ENCODE measurements at places on chromosomes 12 and 14.
A peak's percentile ranks its signal among the peaks of the same experiment; 100 is the strongest.

GRCh38 chr14:106141242-106142220 lies 615.1 kb downstream of the TMEM121 start:
- DNase-seq, result no peak

DNA sequence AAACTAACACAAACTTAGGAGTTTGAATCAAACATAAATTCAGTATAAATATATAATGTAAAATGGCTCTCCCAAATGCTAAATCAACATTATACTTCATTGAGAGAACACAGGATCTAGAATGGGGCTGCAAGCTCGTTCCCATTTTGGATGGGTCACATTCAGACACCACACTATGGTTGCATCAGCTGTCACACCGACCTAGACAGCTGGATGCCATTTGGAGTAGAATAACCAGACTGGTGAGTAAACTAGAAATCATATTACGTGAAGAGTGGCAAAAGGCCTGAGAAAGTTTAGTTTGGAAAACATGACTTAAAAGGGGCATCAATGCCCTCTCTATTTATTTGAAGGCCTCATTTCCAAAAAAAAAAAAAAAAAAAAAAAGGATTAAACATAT lies 430.4 kb downstream of the NPAS3 start:
- no peak for DNase-seq

DNA sequence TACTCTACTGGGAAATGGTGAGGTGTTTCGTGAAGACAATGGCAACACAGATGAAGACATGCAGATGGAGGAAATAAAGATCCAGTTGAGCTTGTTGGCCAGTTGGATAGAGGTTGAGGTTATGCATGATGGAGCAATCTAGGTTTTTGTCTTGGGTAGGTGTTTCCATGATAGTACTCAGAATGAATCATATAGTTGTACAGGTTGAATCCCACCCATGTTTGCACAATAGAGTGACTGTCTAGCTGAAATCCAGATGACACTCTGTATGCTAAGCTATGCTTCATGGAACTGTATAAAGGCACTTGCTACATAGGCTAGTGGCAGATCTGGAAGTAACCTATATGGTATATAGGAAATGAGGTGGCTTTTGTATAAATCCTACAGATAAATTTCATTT lies 264.9 kb downstream of the NAV3 start:
- DNase-seq, result no peak

- no peak for DNase-seq
Measured at GRCh38 chr14:100565650-100566049, 21.6 kb downstream of the BEGAIN start.

DNA sequence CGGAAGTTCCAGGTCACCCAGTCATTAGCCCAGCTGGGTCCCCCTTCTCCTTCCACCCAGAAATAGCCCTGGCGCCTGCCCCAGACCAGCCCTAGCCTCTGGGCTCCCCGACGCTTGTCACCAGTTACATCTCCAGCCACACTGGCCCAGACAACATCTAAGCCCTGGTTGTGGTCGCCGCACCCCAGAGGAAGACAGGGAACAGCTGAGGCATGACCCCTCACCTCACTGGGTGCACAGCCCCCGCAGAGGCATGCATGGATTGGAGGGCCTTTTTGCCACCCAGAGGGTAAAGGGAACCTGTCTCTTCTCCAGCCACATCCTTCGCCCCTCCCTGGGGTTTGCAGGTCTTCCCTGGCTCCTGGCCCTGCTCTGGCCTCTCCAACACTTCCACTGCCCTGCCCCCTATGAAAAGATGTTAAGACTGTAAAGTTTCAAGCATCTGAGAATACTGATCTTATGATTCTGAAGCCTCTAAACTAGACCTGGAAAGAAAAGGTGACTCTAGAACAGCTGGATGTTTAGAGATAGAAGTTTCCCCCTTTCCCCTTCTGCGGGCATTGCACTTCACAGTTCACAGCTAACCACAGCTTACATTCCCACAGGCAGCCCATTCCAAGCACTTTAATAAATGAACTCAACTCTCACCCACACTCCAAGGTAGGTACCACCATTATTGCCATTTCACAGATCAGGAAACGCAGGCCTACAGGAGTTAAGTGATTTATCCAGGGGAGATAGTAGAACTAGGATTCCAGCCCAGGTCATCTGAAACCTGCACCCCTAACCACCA lies 14.7 kb downstream of the TMEM119 start:
- DNase-seq, result no peak

DNA sequence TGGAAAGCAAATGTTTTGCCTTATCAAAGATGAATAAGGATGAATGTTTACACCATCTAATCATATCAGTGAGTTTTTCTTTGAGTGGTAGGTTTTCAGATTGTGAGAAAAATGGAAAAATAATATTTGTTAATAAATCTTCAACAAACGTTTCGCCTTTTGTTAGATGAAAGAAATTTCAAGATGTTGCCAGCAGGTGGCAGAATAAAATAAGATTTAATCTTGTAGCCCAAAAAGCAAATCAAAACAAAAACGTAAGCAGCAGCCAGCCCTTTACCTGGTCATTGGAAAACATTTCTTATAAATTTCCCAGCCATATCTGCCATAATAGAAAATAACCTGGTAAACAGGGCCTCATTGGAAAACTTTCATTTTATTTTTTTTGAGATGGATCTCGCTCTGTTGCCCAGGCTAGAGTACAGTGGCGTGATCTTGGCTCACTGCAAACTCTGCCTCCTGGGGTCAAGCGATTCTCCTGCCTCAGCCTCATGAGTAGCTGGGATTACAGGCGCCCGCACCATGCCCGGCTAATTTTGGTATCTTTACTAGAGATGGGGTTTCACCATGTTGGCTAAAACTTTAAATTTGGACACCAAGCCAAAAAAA lies 15.4 kb upstream of the TMEM120B start:
- peak; percentile 63 for DNase-seq

GRCh38 chr12:8796831-8797626 lies 25.4 kb upstream of the A2ML1 start:
- no peak for DNase-seq

GRCh38 chr12:121331248-121331647 lies 21.0 kb downstream of the ANAPC5 start:
- no peak for DNase-seq

GRCh38 chr12:128055567-128055966 lies 211.4 kb upstream of the TMEM132C start:
- DNase-seq, result no peak

DNA sequence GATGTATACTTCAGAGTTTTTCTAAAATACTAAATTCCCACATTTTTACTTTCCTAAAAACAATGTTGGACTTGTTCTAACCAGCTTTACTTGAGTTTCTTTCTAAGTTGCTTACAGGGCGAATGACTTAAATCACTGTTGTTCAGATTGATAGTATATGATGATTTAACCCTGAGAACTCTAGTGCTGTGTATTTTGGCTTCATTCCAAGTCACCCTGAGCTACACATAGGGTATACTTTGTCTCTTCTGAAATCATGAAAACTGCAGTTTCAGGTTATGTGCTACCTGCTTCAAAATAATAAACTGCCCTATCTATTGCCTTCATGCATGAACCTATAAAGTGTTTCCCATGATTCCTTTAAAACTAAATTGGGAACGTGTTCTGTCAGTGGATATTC lies 162.5 kb upstream of the PDE3A start:
- DNase-seq, result no peak

DNA sequence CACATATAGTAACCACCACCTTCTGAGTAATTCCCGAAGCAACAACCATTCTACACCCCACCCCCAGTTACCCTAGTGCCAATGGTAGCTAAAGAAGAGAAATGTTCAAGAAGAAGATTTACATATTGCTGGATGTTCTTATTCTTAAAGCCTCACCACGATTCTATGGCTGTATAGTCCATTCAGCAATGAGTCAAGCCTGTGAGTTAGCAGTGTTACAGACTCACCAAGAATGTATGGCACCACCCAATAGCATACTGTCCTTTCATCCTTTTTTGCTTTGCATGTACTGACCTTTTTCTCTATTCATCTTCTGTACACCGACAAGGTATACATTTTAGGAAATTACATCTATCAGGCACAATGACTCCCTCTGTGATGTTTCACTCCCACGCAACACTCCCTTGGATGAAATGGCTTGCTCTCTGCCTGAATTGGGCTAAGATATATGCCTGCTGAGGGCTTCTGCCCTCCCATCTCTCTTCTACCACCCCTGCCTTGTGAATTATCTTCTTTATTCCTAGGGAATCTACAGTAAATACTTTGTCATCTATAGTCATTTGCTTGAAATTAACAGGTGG lies 945.8 kb downstream of the DIO2 start:
- DNase-seq, result no peak

GRCh38 chr12:46792925-46793324 lies 32.9 kb downstream of the SLC38A4 start:
- DNase-seq, result no peak

DNA sequence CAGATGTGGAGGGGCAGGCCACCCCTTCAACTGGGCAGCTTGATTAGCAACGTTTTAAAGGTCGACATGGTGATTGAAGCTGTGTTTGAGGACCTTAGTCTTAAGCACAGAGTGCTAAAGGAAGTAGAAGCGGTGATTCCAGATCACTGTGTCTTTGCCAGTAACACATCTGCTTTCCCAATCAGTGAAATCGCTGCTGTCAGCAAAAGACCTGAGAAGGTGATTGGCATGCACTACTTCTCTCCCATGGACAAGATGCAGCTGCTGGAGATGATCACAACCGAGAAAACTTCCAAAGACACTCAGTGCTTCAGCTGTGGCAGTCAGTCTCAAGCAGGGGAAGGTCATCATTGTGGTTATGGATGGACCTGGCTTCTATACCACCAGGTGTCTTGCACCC lies 23.9 kb upstream of the AICDA start:
- no peak for DNase-seq

- DNase-seq, result no peak
Measured at GRCh38 chr12:52551216-52551865, 1.6 kb downstream of the KRT71 start.

DNA sequence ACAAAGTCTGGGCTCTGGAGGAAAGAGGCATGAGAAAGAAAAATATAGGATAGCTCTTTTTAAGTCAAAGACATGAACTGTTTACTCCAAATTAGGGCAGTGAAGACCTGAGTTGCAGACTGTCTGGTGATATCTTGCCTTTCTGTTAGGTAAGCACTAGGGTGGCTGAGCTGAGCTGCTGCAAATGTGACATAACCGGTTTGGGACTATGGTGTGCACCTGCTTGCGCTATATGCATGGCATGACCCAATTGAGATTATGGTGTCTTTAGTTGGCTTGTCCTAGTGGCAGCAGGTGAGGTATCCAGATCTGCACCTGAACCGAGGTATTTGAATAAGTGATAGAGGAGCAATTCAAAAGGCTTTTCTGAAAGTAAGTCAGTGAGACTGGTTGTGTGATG lies 345.6 kb downstream of the APAF1 start:
- DNase-seq, result no peak

DNA sequence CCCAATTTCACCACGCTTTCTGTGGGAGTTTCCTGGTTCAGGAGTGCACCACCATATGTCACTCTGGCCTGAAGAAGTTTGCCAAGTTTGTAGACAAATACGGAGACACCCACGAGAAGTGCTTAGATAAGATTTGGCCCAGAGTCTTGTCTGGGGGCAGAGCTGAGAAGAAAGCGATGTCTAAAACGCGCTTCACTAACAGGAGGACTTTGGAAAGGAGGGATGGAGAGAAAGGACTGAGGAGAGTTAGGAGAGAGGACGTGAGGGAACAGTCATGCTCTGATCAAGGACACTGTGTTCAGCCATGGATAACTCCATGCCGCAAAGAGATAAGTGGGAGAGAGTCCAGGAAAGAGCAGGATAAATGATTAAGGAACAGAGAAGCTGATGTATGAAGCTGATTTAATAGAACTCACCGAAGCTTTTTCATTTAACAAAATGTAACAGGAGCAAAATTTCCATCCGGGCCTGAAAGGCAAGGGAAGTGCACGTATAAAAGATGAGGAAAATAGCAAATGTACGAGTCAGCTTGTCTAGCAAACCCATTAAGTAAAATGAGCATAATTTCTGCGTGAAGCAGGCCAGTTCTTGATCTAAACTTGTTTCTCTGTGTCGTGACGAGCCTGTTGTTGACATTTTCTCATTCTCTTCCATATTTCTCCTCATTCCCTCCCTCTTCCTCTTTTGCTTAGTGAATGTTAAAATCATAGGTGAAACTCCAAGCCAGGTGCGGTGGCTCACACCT lies 23.4 kb upstream of the MAP3K9 start:
- no peak for DNase-seq

DNA sequence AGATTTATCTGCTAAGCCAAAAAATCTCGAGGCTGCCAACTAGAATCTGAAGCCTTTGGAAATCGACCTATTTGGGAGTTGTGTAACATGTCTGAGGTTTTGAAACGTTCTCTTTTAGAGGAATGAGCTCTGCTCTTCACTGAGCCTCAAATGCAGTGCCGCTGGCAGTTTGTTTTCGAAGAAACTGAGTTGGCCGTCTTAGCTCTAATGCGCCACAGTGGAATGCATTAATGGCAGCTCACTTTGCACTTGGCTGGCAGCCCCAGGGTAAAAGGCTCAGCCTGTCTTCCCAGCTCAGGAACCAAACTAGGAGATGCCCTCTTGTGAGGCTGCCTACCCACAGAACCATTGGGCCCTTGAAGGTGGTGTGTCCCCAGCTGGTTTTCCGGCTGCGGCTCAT lies 53.8 kb downstream of the SFSWAP start:
- DNase-seq, result no peak

GRCh38 chr14:34985740-34986139 lies 2.9 kb downstream of the SRP54 start:
- no peak for DNase-seq

GRCh38 chr12:98769068-98769467 lies 124.0 kb downstream of the APAF1 start:
- no peak for DNase-seq
